ENCODE measurements at places on chromosomes 7 and 10.
A peak's percentile ranks its signal among the peaks of the same experiment; 100 is the strongest.

- DNase-seq, result no peak
Observed at GRCh38 chr7:125834421-125834820, 904.8 kb upstream of the POT1 start.

- DNase-seq, result no peak
Observed at GRCh38 chr10:48382982-48383381, 76.5 kb downstream of the MAPK8 start.

- no peak for DNase-seq
Observed at GRCh38 chr10:88592906-88593305, 6.3 kb downstream of the LIPJ start.

DNA sequence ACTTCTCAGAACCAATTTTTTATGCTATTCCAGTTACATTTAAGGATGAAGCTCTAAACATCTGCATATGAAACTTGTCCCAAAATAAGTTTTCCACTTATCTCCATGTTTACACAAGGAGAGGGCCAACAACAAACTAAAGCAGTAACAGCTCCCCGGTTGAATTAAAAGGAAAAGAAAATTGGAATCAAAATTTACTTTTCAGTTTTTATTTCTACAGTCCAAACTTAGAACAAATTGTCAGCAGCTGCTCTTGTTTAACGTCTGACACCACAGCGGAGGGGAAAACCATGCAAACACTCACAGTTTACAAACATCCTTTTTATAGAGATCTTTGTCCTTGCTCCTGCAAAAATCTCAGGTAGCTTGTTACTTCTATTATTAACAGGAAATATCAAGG, 101.3 kb downstream of the COL28A1 start:
- DNase-seq, result no peak

DNA sequence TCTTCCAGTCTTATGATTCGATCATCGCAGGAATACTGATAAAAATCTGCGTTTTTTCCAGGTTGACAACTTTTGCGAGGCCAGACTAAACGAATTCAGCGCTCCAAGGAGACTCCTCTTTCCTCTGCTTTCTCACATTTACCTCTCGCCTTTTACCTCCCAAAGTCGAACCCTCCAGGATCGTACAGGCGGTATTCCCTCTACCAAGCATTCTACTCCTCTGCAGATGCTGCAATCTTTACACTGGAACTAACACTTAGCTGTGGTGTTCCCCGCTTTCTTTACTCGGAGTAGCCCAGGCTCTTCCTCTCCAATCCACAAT, 449 bp downstream of the NUDT5 start:
- DNase-seq, result no peak

- DNase-seq, result no peak
Observed at GRCh38 chr10:30804478-30805055, 175.0 kb upstream of the LYZL2 start.

DNA sequence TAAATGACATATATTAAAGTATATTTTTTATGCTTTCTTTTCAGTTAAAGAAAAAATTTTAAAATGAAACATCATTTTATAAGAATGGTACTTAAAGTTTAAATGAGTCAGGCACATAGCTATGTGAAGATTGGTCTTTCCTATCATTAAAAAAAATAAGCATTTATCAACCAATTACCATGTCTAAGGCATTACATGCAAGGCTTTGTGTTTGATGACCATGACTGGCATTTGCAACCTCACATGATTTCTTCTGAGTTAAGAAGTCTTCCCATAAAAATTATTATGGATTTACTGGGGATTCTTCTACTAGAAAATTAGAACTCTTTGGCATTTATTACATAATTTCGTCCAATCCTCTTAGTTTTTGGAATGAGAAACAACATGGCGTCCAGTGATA, 776.1 kb downstream of the MAGI2 start:
- DNase-seq, result no peak

- no peak for DNase-seq
Observed at GRCh38 chr7:151077705-151078232, 2.8 kb downstream of the FASTK start.

- DNase-seq, result no peak
Observed at GRCh38 chr10:45624724-45625123, 47.8 kb downstream of the ZFAND4 start.

- DNase-seq, result no peak
Observed at GRCh38 chr10:61961278-61961677, 59.8 kb downstream of the ARID5B start.

GRCh38 chr10:80760914-80761371, 223.2 kb downstream of the SH2D4B start:
- DNase-seq, result no peak

DNA sequence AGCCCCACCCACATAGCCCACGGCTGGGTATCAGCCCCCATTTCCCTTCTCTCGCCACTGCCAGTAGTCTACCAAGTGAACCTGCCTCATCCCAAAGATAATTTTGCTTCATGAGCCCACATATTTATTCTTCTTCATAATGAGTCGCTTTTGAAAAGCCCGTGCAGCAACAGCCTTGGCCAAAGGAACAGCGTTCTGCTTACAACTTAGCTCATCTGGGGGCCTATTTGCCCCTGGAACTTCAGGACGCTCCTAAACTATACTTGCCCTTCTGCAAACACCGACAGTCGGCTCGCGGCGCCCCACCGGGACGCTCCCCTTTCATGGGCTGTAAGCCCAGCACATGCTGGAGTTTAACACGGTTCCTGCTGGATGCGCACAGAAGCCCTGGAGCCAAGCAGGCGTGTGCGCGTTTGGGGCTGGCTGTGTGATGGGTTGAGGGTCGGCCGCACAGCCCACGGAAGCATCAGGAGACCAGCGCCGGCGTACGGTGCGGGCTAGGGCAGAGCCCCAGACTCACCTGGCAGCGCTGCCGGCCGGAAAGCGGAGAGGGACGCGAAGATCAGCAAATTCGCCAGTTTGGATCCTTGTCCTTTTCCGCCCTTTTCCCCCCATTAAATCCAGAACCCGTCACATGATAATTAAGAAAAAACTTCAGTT, 370 bp downstream of the TMEM60 start:
- DNase-seq, result peak; percentile 60

DNA sequence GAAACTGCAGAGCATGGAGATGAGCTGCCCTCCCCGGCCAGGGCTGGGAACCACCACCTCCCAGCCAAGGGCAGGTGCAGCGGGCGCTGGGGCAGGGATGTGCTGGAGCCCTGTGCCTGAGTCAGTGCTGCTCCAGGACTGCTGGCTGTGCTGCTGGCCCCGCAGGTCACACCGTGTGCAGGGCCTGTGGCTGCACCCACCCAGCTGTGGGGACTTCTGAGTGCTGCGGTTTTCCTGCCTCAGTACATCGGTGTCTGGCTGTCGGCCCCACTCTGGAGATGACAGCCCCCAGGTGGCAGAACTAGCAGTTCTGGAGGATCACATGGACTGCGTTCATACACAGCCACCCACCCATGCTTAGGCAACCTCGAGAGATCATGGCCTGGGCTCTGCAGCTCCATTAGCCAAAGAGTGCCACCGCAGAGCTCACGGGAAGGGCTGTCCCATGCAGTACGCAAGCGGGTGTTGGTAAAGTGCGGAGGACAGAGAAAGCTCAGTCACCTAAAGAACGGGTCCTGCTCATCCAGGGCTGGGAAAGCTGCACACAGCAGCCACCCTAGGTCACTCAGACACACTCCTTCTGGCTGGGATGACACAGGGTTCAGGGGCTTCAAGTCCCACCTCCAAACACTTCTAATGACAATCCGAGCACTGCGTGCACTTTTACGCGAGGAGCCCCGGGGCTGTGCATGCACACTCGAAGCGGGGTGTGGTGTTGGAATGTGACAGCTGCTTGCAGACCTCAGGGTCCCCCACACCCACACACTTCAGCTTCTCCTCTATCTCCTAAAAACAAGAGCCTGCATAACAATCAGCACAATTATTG, 198.1 kb upstream of the PPP2R2D start:
- peak; percentile 36 for DNase-seq

DNA sequence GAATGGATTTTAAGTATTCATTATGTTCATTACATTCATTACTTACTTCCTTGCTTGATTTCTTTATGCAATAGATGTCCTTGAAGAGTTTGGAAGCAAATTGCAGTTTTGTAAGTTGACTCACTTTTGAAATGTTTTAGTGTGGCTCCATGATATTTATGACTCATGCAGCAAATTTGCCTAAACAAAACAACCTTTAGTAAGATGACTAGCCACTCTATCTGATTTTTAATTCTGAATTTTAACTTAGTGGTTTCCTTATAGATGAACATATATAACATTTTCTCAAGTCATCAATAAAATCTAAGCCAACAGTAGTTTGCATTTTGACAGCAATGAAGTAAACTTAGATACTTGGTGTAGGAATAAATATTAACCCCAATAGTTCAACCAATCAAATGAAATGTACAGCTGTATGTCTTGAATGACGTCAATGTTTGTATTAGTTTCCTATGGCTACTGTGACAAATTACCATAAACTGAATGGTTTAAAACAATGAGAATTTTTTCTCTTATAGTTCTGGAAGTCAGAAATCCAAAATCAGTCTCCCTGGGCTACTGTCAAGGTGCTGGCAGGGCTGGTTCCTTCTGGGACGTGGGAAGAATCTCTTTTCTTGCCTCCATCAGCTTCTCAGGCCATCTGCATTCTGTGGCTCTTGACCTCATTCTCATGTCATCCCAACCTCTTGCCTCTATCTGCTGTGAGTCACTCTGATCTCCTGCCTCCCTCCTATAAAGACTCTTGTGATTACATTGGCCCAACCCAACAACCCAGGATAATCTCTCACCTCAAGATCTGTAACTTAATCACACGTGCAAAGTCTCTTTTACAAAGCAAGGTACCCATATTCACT, 73.4 kb downstream of the AHR start:
- no peak for DNase-seq

DNA sequence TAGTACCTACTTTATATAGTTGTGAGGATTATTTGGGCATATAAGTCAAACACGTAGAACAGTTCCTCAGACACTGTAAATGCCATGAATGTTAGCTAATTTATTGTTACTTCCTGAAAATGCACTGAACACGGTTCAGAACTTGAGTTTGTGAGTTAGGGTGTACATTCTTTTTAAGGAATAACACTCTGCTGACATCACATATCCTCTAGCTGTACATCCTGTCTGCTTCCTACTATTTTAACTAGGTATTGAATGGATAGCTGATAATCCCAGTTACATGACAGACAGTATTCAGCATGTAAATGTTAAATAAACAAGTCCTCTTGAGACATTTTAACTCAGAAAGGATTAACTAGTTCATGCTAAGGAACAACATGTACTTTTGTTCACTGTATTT, 16.0 kb downstream of the SAMD8 start:
- no peak for DNase-seq

- no peak for DNase-seq
Observed at GRCh38 chr7:146772601-146773000, 656.0 kb downstream of the CNTNAP2 start.

DNA sequence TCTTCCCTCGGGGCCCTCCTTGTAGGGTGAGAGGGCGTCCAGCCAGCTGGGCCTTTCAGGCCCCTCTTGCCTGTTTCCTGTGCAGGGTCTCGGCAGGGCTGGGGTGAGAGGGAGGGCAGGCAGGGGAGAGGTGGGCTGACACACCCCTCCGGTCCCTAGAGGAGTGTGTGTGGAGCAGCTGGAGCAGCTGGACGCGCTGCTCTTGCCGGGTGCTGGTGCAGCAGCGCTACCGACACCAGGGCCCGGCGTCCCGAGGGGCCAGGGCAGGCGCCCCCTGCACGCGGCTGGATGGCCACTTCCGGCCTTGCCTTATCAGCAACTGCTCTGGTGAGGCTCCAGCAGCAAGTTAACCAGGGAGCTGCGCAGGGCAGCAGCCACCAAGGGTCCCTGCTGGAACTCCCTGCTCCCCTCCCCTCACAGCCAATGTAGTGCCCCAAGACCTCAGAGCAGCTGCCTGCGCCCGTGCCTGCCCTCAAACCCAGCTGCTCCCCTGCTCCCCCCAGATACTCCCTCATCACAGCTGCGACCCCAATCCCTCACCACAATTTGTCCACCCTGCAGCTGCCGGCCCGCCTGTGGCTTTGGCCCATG, 15.7 kb upstream of the ZNF862 start:
- DNase-seq, result no peak

DNA sequence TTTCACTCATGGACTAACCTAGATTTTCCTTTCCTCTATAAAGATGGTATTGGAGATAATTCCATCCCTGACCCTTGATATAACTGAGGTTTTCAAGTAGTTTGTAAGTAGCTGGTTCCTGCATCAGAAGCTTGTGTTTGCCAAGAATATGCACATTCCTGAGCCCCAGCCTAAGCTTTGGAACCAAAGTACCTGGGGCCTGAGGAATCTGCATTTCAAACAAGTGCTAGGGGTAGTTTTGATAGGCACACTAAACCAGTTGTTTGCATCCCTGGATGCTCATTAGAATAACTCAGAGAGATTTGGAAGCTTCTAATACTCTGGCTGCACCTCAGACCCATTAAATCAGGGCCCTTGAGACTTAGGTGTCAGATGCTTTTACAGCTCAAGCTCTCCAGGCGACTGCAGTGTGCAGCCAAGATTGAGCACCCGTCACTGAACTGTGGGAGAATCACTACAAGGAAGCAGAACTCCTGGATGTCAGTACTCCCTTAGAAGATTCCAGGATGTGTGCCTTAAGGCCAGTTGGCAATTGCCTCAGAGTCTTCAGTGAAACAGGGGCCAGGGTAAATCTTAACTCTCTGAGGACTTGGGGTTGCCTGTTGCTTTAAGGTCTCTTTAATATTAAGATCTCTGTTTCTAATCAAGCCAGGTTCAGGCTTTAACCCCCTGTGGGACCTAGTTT, 565.0 kb downstream of the REEP3 start:
- DNase-seq, result no peak

DNA sequence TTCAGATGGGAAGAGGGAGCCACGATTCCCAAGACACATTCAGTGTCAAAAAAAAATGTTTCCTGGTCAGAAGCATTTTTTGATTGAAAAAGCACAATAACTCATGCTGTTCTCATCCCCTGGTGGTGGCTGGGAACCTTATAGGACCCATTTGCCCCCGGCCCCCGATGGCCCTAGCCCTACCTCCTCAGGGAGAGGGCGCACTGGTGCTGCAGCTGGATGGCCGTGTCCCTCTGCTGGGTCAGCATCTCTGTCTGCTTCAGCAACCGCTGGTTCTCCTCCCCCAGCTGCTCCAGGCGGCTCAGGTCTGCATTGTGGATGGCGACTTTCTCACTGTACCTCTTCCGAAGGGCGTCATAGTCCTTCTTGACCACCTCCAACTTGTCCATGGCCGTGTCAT, 83.3 kb downstream of the DLG5 start:
- no peak for DNase-seq

DNA sequence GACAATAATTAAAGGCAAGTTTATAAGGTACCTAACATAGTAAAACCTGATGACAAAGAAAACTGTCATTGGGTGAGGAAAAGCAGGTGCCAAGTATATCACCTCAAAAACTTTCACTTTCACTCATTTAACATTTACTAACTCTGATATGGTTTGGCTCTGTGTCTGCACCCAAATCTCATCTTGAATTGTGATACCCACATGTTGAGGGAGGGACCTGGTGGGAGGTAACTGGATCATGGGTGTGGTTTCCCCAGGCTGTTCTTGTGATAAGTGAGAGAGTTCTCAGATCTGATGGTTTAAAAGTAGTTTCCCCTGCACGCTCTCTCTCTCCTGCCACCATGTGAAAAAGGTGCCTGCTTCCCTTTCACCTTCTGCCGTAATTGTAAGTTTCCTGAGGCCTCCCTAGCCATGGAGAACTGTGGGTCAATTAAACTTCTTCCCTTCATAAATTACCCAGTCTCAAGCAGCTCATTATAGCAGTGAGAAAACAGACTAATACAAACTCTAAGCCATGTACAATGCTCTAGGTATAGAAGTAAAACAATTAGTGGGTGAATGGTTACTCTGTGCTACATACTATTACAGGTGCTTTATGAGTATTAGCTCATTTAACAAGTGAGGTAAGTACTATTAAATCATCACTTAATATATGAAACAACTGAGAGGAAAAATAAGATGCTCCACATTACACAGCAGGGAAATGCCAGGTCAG, 199.0 kb downstream of the CHCHD3 start:
- no peak for DNase-seq
